ENCODE measurements at places on chromosomes 3 and 15. TPM values are rescaled to one million over a fixed set of nuclear protein-coding genes. Genes with fewer than 3 reads are reported as not detected.

TTC21A gene
- total RNA-seq: 6.0 TPM

DNAH12 gene
- not detected for total RNA-seq

ABHD5 gene
- 22.3 TPM for total RNA-seq

BCL2A1 gene
- 0.86 TPM for total RNA-seq

TAMM41 gene
- 7.4 TPM for total RNA-seq

KY gene
- total RNA-seq: not detected

LEKR1 gene
- total RNA-seq: 0.58 TPM

NCK1 gene
- total RNA-seq: 30.0 TPM

PIGZ gene
- total RNA-seq: 2.1 TPM

SAMD7 gene
- total RNA-seq: not detected

CFAP20DC gene
- total RNA-seq: 6.9 TPM

MUC13 gene
- total RNA-seq: not detected

C3orf49 gene
- total RNA-seq: not detected

CELF6 gene
- total RNA-seq: not detected
